ENCODE measurements at places on chromosomes 3 and 15.

DNA sequence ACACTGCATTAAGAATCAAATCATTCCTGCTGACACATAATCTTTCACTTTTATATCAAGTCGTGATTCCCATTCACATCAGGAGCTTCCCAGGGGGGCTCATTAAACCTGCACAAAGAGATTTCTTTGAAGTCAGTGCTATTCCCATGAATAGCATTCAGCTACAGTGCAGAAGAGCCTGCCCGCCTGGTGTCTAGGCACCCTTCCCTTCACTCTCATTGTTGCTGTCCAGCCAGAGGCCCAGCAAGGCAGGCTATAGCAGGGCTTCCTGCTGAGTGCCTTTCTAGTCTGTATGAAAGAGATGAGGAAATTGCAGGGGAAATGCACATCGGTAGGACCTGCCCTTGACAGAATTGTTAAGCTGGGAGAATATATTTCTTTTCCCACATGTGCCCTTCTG, 4.5 kb upstream of the GJD2 start:
- DNase-seq, result no peak

GRCh38 chr3:6806991-6807390, 53.9 kb upstream of the GRM7 start:
- DNase-seq, result no peak

DNA sequence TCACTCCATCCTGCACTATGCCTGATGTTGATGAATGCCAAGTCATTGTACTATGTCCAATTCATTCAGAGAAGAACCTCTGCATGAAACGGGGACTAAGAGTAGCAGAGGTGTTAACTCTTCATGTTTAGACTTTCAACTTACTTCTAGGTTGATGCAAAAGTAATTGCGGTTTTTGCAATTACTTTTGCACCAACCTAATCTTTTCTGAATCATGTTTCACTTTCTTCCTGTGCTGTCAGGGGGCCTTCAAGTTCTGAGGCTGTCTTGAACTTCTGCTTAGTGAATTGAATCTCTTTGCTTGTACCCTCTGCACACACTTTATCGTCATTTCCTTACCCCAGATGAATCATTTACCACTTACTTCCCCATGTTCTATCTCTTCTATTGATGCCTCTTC, 636.2 kb downstream of the NAALADL2 start:
- no peak for DNase-seq

DNA sequence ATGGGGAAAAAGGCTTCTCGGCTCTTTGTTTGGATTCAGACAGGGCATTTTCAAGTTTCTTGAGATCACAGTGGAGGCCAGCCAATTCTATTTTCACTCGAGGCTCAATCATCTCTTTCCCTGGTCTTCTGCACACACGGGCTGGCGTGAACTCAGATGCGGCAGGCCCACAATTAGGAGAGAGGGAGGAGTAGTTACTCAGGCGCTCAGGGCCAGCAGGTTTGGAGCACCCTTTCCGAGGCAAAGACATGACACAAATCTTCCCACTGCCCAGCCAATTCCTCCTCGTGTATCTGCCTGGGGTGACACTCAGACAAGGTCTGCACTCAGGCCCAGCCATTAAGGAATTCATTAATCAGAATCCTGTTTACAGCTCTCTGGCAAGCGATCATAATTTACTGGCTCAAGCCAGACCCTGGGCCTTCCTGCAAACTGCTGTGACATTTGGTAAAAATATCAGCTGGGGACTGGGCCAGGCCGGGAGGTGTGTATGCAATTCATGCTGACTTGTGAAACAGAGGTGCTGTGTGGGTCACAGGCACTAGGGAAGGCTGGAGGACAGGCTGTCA, 68.1 kb upstream of the TLE3 start:
- no peak for DNase-seq

All from stimulated activated CD8-positive, alpha-beta memory T cell treated with anti-CD3 and anti-CD28 coated beads, Interleukin-4, amount 100 ng/mL, for 1 hour (primary cell).